ENCODE measurements at places on chromosomes 1 and 21.

DNA sequence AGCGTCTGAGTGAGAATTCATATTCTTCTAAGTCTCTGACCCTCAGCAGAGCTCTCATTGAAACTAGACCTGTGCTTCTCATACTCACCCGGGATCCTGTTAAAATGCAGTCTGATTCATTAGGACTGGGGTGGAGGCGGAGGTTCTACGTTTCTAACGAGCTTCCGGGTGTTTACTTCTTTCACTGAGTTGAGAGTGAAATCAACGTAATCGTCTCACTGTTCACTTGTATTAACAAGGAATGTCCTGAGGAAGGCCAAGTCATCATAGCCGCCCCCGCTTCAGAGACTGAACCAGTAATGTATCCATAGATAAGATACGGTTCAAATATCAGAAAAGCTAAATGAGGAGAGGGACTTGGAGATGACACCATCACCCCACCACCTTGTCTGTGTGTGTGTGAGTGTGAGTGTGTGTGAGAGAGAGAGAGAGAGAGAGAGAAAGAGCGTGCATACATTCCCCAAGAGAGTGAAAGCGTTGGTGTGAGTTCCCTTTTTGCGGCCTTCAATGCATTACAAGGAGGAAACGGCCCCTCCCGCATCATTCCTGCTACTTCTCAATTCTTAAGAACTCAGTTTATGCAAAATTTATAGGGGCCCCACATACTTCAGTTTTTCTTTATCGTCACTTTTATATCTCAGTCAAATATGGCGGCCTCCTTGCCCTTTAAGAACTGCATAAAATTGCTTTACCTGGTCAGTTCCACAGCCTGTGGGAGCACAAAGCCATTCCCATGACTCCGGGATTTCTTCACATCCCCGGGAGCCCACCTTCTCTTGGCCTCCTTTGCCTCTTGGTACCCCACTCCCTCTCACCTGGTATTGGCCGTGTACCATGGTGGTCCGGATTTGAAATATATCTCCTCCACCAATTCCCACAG, 19.8 kb downstream of the KMO start:
- DNase-seq, result peak; percentile 85
- peak overlapping the region; percentile 97 for H3K27ac ChIP-seq
- peaks cover 55% of the 10 kb centered on the region for H3K4me1 ChIP-seq
- H3K27me3 ChIP-seq, result no peaks in the 10 kb centered on the region
- peaks cover 51% of the 10 kb centered on the region for H3K36me3 ChIP-seq

GRCh38 chr21:38319781-38320180, 63.0 kb downstream of the KCNJ15 start:
- H3K4me3 ChIP-seq, result no peak overlapping the region
- H3K4me1 ChIP-seq, result no peaks in the 10 kb centered on the region
- no peaks in the 10 kb centered on the region for H3K36me3 ChIP-seq

DNA sequence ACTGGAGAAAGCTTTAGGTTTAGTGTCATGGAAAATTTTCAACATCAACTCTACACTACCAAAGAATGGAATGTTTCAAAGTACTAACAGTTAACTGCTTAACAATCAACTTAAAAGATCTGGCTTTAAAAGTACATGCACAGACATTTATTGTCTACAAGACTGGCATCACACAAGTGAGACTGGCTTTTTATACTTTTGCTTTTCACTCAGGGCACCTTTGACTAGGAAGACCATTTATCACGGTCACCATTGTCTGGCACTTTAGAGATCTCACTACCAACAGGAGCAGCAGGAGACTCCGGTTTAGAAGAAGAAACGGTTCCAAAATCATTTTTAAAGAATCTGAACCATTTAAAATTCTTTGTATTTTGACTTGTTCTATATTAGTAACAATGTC, 812.3 kb downstream of the ADGRL2 start:
- DNase-seq, result no peak
- H3K27me3 ChIP-seq, result no peaks in the 10 kb centered on the region
- H3K4me1 ChIP-seq, result no peaks in the 10 kb centered on the region
- H3K27ac ChIP-seq, result no peak overlapping the region
- no peak overlapping the region for H3K4me3 ChIP-seq

- no peaks in the 10 kb centered on the region for H3K36me3 ChIP-seq
- peaks cover 3% of the 10 kb centered on the region for H3K27me3 ChIP-seq
- H3K4me1 ChIP-seq, result no peaks in the 10 kb centered on the region
These were observed 31.7 kb downstream of the ZP4 start for GRCh38 chr1:237858992-237859391.

DNA sequence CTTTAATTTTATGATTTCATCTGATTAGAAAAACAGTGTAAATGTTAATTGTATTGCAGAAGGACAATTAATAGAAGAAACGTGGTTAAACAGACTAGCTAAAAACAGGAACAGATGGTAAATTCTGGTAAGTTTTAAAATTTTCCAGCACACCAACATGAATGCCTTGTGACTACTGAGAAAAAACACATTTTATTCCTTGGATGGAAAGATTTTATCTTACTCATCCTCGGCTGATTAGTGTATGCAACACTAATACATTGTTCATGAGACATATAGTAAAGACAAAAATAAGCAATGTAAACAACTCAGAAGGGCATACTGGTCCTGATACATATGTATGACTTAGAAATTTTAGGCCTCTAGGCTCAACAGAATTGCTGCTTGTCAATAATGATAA, 4.9 kb upstream of the AK5 start:
- H3K27me3 ChIP-seq, result peaks cover 27% of the 10 kb centered on the region
- H3K4me1 ChIP-seq, result peaks cover 14% of the 10 kb centered on the region
- no peak for DNase-seq
- H3K36me3 ChIP-seq, result no peaks in the 10 kb centered on the region
- no peak overlapping the region for H3K4me3 ChIP-seq

DNA sequence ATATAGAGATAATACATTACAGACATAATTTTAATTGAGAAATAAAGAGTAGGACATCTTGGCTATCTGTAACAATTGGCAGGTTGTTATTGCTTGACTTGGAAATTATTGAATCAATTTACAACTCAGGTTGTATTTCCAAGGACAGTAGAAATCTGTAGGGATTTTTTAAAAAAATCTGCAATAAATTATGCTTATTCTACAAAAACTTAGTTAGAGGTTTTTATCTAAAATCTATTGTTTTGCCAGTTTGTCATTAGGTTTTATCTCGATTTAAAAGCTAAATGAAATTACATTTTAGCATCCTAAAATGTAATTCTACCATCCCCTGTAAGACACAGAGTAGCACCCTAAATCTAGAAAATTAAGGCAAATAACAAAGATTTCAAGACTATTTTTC, 408.8 kb downstream of the COL11A1 start:
- H3K27ac ChIP-seq, result no peak overlapping the region
- no peaks in the 10 kb centered on the region for H3K36me3 ChIP-seq
- no peak for DNase-seq
- H3K4me1 ChIP-seq, result no peaks in the 10 kb centered on the region
- no peaks in the 10 kb centered on the region for H3K27me3 ChIP-seq

GRCh38 chr1:246106342-246106763, 400.7 kb downstream of the SMYD3 start:
- no peaks in the 10 kb centered on the region for H3K4me1 ChIP-seq
- no peaks in the 10 kb centered on the region for H3K27me3 ChIP-seq
- no peak overlapping the region for H3K4me3 ChIP-seq
- H3K27ac ChIP-seq, result no peak overlapping the region

DNA sequence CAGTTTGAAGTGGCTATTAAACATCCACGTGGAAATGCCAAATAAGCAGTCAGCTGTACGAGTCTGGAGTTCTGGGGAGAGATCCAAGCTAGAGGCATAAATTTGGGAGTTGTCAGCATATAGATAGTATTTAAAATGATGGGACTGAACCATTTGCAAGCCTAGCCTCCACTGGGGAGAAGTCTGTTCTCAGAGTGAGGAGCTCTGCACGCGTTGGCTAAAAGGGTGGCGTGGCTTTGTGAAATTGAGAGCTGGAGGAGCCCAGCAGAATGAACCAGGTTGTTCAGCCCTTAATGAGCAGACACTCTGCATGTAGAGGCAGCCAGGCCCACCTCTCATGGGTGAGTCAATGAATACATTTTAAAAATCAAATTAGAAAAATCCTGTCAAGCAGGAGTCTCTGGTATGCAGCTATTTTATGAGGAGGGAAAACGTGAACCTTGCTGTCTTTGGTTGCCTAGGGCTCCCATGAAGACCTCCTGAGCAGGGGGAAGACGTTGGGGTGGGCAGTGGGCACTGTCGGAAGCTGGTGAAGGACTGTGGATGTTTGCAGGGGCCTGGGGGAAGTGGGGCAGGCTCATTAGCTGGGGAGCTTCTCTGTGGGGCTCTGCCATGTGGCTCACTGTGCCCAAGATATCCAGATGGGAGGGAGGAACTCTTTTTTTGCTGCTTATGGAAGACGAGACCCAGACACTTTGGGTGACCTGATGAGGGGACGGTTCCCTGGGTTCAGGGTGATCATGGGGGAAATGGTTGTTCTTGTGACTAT, 18.8 kb downstream of the TMCC2 start:
- no peak overlapping the region for H3K4me3 ChIP-seq
- peaks cover 6% of the 10 kb centered on the region for H3K27me3 ChIP-seq
- H3K27ac ChIP-seq, result no peak overlapping the region
- DNase-seq, result no peak

DNA sequence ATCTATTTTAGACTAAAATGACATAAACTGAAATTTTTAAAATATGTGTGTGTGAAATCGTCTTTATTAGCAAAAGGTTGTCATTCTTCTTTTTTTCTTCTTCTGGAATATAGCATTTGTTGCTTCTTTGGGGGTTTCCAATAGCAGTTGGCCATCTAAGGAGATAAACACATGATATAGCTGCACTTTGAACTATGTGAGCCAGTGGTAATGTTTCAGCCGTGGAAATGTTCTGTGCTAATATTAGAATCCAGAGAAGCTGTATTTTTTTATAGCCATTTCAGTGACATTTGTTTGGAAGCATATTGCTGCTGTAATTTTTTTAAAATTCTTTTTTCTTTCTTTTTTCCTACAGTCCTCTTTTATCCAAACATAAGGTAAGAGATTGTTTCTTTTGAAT, 75.1 kb downstream of the CNST start:
- H3K27ac ChIP-seq, result no peak overlapping the region
- no peak for DNase-seq
- H3K27me3 ChIP-seq, result no peaks in the 10 kb centered on the region
- peaks cover 22% of the 10 kb centered on the region for H3K36me3 ChIP-seq
- H3K4me1 ChIP-seq, result peaks cover 15% of the 10 kb centered on the region
- no peak overlapping the region for H3K4me3 ChIP-seq

DNA sequence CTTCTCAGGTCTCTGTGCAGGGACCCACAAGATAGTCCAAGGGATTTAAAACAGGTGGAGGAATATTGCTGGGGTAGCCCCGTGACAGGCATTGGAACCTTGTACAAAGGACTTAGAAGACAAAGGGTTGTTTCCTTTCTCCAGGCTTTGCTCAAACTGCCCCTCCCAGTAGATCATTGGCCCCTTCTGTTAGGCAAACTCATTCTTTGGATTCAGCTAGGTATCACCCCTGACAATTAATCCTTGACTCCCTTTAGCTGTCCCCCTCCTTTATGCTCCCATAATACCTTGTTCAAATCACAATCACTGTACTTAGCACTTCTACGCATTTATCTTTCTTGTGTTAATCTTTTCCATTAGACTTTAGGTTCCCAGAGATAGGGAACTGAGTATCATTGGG, 360.5 kb downstream of the KCNH1 start:
- H3K27ac ChIP-seq, result no peak overlapping the region
- H3K27me3 ChIP-seq, result peaks cover 12% of the 10 kb centered on the region
- no peak overlapping the region for H3K4me3 ChIP-seq
- no peak for DNase-seq
- no peaks in the 10 kb centered on the region for H3K4me1 ChIP-seq

- no peaks in the 10 kb centered on the region for H3K27me3 ChIP-seq
- no peak overlapping the region for H3K4me3 ChIP-seq
- H3K36me3 ChIP-seq, result no peaks in the 10 kb centered on the region
- H3K27ac ChIP-seq, result no peak overlapping the region
- DNase-seq, result no peak
These were observed 525.1 kb downstream of the LMO4 start for GRCh38 chr1:87853576-87854351.

GRCh38 chr1:188127507-188127906, 1298.8 kb downstream of the PLA2G4A start:
- no peaks in the 10 kb centered on the region for H3K27me3 ChIP-seq
- no peak for DNase-seq
- no peaks in the 10 kb centered on the region for H3K36me3 ChIP-seq
- H3K4me3 ChIP-seq, result no peak overlapping the region

GRCh38 chr21:45220714-45221490, 66.8 kb downstream of the POFUT2 start:
- DNase-seq, result no peak
- H3K4me1 ChIP-seq, result peaks cover 4% of the 10 kb centered on the region

DNA sequence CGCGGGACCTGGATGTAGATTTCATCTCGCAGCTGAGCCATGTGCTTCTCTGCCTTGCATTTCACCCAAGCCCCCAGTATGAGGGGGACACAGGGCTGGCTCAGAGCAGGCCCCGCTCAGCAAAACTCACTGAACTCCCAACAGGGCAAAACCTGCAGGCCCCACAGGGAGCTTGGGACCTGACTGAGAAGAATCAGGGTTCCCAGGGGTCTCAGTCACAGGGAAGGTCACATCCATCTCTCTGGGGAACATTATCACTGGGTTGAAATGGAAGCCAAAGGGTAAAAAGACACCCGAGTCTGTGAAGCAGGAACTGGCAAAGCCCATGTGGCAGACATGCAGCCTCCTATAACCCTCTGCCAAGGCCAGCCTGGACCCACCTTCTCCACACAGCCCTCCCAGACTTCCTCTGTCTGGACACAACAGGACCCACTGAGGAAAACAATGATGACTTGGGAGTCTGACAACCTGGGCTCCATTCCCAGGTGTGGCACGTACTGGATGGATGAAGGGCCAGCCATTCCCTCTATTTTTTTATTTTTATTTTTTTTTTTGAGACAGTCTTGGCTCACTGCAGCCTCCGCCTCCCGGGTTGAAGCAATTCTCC, 11.7 kb downstream of the HSPG2 start:
- no peak for DNase-seq
- no peak overlapping the region for H3K27ac ChIP-seq
- H3K36me3 ChIP-seq, result peaks cover 2% of the 10 kb centered on the region
- H3K27me3 ChIP-seq, result peaks cover 10% of the 10 kb centered on the region
- H3K4me3 ChIP-seq, result no peak overlapping the region

GRCh38 chr1:119012383-119012782, 24.2 kb upstream of the TBX15 start:
- H3K4me1 ChIP-seq, result peaks cover 15% of the 10 kb centered on the region
- H3K27ac ChIP-seq, result no peak overlapping the region
- DNase-seq, result no peak
- peaks cover 15% of the 10 kb centered on the region for H3K36me3 ChIP-seq
- peaks cover 39% of the 10 kb centered on the region for H3K27me3 ChIP-seq
- no peak overlapping the region for H3K4me3 ChIP-seq

DNA sequence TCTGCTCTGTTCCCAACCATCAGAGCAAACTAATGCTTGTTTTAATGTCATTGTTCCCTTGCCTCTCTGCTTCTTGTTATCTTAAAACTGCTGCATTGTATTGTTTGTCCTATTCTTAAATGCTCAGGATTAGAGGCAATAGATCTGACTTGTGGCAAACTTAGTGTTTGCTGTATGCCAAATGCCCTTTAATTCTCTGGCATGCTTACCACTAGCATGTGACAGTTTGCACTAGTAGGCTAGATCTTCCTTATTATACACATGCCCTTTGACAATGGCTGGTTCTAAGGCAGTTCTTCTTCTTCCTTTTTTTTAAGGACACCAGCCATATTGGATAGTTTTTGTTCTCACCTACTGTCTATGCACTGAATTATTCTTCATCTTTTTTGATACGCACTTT, 30.1 kb downstream of the PALMD start:
- no peaks in the 10 kb centered on the region for H3K36me3 ChIP-seq
- DNase-seq, result no peak
- H3K27me3 ChIP-seq, result peaks cover 23% of the 10 kb centered on the region
- no peak overlapping the region for H3K4me3 ChIP-seq
- H3K4me1 ChIP-seq, result no peaks in the 10 kb centered on the region
- H3K27ac ChIP-seq, result no peak overlapping the region
